ENCODE measurements at places on chromosomes 3 and 15. TPM values are rescaled to one million over a fixed set of nuclear protein-coding genes. Genes with fewer than 3 reads are reported as not detected.

Gene CHRFAM7A
- 0.44 TPM for polyA plus RNA-seq

DNA sequence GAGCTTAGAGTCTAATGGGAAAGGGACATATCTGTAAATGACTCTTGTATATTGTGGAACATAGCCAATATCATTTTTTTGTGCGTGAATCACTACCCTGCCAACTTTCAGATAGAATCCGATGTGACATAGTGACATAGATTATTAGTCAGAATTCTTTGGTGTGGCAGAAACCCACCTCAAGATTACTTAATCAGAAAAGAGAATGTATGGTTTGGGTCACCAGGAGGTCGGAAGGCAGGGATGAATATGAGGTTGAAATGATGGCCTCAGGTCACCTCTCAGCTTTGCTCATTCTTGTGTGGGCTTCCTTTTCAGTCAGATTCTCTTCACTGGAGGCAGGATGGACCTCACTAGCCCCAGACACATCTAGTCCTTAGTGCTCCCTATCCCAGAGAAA lies 41.4 kb downstream of the SNAPC5 start:
- DNase-seq: no peak

DNA sequence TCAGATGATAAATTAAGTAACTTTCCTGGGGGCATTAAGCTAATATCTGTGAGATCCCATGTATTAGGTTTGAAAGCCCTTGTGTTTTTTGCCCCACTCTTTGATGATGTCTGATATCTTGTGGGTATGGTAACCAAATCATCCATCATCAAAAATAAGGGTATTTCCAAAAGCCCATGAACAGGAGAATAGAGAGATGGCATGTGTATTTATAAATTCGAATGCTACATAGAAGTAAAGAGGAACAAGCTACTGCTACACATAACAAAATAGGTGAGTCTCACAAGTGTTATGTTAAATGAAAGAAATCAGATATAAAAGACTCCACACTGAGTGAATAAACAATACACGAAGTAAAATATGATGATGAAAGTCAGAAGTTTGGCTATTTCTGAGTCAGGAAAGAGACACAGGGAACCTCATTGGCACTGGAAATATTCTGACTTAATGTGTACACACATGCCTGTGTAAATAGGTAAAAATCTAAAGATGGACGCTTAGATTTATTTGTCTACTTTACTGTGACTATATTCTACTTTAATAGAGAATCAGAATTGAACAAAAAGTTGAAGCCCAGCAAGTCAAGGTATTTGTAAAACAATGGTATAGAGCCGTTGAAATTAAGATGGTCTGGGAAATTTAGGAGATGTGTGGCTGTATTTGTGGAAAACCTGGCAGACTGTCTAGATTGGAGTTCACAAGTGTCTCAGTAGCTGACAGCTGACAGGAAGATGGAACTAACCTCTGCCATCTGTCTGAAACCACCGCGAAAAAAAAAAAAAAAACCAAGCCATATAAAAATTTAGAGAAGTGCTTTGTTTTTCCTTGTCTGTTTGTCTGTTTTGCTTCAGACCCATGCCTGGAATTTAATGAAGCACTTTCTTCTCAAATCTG lies 111.0 kb upstream of the TGFBR2 start:
- no peak for DNase-seq

DNA sequence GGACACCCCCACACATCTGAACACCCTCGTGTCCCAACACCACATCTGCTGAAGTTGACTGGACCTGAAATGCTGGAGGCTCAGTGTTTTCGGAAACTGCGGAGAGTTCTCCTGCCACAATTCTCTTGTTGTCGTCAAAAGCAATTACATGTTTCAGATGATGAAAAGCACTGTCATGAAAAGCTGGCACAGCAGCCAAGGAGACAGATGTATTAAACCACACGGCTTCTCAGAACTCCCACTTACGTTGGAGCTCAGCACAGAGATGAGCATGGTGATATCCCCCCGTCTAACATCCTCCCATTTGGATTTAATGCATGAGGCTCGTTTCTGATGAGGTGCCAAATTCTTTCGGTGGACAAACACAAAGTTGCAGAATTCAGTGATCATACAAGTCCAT lies 180.1 kb downstream of the RORA start:
- no peak for DNase-seq

DNA sequence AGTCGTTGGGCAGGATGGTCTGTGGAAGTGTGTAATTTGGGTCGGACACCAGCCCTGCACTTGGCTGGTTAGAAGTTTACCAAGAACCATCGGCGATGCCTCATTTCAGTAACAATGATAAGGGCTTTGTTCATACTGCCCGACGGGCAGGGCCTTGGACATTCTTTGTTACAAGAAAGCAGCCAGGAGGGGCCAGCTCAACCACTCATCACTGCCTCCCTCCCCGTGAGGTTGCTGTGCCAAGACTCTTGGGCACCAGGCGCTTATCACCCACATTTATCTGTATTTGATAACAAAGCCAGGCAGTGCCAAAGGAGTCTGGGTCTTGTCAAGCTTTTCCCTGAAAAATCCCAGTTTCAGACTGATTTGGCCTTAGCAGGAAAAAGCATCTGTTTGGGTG lies 235.0 kb downstream of the ADAMTS17 start:
- no peak for DNase-seq
